ENCODE measurements at places on chromosomes 12 and 14.

- peak; percentile 20 for DNase-seq
These were observed 7.6 kb downstream of the CEP170B start for GRCh38 chr14:104872469-104873341.

- peak; percentile 49 for DNase-seq
These were observed 28.4 kb downstream of the STK38L start for GRCh38 chr12:27272373-27273028.

- DNase-seq: no peak
These were observed 62.6 kb downstream of the SMUG1 start for GRCh38 chr12:54126029-54126695.

DNA sequence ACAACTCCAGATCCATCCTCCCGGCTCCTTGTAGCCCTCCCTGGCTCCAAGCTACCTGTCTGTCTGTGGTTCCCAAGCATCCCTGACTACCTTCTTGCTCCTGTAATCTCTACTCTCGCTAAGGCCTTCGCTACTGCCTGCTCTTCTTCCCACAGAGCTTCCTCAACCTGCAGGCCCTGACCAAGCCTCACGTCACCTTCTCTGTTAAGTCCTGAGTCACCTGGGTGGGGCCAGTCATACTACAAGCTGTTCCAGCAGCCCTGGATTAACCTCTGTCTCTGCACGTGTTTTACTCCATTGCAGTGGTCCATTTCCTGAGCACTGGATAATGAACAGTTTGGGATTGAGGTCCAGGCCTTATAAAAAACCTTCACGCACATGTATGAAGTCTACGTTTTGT lies 770.7 kb downstream of the BCL11B start:
- no peak for DNase-seq

- no peak for DNase-seq
These were observed 99.1 kb downstream of the BICD1 start for GRCh38 chr12:32205731-32206130.

DNA sequence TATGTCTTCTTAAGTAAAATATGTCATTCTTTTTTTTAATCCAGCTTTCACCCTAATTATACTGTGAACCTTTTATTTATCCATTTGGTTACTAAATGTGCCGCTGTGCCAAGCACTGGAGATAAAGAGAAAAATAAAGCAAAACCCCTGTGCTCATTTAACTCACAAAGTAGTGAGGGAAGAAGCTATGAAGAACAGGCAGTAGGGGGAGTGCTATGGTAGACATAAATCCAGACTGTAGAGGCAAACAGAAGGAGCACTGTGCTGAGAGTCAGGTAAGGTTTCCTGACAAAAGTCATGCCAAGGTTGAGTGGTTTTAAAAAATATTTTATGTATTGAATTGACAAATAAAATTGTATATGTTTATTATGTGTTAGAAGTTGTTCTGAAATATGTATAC lies 188.5 kb upstream of the SYT10 start:
- no peak for DNase-seq

DNA sequence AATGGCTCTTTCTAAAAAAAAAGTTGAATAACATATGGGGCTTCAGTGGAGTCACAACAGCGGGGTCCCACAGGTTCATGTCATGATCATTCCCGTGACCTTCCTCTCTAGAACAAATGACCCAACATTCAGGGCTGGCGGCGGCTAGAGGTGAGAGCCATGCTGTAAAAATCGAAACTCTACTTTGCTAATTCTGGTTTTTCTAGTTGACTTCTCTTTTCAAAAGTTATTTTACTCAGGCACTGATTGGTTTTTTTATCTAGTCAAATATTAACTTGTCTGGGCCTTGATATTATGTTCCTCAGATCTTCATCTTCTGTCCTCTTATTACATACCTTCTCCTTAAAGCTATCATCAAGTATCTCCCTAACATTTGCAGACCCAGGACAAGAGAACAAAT lies 402.9 kb upstream of the SOX5 start:
- no peak for DNase-seq

GRCh38 chr12:116002890-116003536 lies 274.5 kb downstream of the MED13L start:
- no peak for DNase-seq

DNA sequence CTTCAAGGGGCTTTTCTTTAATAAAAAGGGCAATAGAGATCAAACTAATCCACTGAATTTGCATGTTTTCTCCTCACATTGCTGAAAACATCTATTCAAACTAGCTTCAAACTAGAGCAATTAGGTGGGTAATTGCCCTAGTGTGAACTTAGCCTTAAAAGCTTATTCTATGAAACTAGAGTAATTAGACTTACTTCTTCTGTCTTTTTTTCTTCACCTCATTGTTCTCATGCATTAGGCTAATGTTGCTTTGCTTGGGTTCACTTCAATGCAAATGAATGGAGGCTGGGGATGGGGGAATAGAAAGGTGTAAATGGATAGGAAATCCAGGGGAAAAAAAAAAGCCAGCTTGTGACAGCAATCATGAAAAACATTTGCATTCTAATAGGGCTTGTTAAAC lies 414.8 kb upstream of the LMO3 start:
- no peak for DNase-seq

- DNase-seq: peak; percentile 75
These were observed 26.8 kb upstream of the CLIP1 start for GRCh38 chr12:122449317-122449716.

GRCh38 chr12:39427360-39427808 lies 15.5 kb downstream of the KIF21A start:
- DNase-seq: no peak

- DNase-seq: no peak
These were observed 153.2 kb downstream of the CACNA1C start for GRCh38 chr12:2205996-2206395.

DNA sequence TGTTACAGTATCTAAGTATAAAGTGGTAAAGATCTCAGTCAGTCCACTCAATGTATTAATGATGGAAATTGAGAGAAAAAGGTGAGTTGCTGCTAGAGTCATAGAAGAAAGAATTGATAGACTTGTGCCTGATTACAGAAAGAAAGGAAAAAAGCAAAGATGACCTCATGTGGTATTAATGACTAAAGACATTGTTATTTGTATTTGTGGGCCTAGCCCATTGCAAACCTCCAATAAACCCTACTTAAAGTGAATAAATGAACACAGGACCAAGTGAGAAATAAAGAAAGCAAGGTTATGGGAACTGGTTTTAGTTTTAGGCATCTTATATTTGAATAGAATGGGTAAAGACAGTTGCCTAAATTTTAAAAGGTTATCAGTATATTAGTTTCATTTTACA lies 105.5 kb downstream of the SYT1 start:
- DNase-seq: no peak

DNA sequence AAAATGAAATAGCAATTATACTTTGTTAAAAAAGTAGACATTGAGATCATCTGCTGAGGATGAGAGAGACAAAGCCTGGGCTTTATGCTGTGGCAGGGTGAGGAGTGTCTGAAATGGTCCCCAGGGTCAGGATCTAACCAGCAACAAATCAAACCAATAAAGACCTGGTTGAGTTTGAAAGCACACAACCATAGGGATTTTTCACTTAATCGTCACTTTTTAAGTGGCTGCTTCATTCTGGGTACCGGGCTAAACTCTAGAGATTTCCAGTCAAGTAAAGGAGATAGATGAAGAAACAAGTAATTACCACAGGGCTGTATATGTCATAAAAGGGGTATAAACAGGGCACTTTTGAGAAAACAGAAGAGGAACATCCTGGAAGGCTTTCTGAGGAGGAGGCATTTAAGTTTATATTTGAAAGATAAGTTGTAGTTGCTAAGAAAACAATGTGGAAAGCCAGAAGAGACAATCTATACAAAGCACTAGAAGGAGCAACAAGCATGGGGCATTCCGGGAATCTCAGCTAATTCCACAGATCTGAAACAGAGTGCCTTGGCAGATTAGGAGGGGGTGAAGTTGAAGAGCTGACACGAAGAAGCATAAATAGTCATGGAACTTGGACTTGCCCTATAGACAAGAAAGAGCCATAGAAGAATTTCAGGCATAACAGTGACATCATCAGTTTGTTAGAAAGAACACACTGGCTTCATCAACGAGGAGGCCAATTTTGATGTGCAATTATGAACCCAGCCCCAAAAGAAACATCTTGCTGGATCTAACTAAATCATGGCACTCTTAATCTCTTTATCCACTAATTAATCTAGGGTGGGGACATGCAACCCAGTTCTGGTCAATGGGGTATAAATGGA lies 46.9 kb upstream of the FRS2 start:
- no peak for DNase-seq

DNA sequence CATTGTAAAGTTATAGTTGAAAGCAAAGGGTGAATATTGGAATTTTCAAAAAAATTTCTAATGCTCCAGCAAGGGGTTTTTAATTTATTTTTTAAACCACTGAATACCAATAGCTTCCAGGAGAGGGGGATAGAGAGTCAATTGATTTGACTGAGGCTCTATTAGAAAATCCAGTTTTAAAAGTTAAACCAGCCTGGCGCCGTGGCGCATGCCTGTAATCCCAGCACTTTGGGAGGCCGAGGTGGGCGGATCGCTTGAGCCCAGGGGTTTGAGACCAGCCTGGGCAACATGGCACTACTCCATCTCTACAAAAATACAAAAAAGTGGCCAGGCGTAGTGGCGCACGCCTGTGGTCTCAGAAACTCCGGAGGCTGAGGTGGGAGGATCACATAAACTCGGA lies 150.1 kb downstream of the SLC38A4 start:
- peak; percentile 76 for DNase-seq

DNA sequence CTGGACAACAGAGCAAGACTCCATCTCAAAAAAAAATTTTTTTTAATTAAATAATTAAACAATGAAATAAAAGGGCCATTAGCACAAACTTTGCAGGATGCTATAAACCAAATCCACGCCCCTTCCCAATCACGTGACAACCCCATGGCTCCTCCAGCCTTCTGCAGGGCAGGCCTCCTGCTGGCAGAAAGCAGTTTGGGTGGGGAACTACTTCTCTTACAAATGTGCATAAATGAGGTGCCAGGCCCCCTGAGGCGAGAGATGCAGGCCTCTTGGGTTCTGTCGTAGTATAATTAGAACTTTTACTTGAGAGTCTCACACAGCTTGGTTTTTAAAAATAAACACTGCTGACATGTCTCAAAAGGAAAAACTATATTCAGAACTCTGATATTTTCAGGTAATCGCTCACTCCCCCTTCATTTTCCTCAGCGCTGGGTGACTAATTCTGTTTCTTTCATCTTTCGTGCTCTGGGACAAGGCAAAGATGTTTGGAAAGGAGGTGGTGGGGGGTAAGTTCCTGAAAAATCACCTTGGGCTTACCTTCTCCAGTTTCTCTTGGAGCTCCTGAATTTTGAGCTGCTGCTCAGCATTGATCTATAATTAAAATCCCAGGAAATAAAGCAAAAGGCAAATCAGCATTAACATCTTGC lies 101.7 kb downstream of the CIT start:
- DNase-seq: no peak

- DNase-seq: no peak
These were observed 79.6 kb upstream of the AMIGO2 start for GRCh38 chr12:47159348-47159747.

DNA sequence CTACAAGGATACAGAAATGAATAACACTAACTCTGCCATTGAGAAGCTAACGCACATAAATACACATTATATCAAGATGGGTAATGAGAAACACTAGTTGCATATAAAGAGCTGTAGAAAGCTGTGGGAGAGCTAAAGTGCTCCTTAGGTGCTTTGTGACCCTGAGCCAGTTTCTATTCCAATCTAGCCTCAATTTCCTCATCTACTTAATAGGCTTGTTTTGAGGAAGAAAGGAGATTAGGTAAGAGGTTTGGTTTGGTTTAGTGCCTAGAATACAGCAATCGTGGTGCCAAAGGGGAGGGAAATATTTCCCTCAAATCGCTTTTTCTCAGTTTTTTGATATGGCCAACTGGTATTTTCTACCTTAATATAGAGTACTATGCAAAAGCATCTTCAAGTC lies 994 bp downstream of the SRP54 start:
- peak; percentile 62 for DNase-seq

DNA sequence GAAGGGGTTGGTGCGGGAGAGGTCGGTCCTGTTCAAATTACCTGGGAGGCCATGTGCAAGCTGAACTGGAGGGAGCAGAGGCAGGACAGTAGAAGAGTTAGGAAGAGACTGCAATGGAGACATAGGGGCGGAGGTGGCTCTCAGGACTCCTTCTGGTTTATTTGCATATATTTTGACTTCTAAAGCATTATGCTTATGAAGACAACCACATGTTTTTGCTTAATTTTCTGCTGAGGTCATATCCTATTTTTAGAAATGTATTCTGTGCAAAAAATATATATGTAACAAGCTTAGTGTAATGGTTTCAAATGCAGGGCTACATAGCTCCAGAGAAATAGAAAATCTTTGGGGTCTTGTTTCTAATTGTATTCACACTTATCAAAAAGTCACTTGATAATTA lies 137.0 kb upstream of the MDM1 start:
- DNase-seq: no peak

DNA sequence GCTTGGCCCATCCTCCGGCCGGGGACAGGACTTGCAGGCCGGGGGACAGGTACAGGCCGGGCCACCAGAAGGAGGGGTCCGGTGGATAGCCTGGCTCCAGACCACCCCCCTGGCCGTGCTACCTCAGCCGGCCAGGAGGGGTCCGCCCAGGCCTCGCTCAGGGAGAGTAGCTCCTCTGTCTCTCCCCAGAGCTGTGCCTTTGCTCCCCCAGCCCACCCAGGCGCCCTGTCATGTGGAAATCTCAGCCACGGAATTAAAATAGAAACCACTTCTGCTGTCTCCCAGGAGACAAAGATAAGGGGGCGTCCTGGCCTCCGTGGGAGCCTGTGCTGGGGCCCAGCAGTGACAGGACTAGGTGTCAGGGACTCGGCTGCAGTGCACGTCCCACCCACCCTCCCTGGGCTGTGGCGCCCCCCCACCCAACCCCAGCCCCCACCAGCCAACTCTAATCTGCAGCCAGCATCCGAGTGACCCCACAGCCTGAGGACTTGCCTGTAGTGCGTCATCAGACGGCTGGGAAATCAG lies 3.3 kb upstream of the CRIP2 start:
- no peak for DNase-seq

- no peak for DNase-seq
These were observed 93.1 kb downstream of the RMST start for GRCh38 chr12:97555547-97556187.

DNA sequence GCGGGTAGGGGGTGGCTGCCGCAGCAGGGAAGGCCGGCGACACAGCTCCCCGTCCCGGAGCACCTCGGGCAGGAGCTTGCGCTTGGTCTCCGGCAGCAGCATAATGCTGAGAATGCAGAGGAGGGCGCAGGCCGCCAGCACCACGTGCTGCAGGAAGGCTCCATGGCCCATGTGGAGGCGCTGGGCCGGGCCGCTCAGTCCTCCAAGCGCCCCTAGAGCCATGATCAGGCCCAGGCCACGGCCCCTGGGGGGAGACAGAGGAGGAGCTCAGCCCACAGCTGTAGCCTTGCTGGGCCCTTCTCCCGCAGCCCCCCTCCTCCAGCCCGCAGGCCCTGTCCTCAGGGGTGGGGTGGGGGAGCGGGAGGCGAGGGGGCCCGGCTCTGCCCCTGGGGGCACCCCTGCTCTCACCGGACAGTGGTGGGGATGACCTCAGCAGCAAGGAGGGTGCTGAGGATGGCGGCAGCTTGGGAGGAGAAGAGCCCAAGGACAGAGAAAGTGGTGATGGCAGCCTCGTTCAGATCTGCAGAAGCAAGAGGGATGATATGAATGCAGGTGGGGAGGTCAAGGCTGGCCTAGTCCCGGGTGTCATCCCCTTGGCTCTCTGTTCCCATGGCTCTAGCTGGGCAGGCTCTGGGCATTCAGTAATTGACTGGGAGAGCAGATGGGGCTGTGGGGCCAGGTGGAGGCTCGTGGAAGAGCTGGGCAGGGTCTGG lies 5.8 kb downstream of the SLC22A17 start:
- no peak for DNase-seq

GRCh38 chr14:39430762-39431415 lies 1.3 kb downstream of the FBXO33 start:
- peak; percentile 22 for DNase-seq

GRCh38 chr12:62290846-62291245 lies 30.6 kb downstream of the USP15 start:
- peak; percentile 36 for DNase-seq
